Esophagus muscularis mucosa (tissue), 4 donors: ENCODE measurements at places on chromosomes 2 and 18. TPM values are rescaled to one million over a fixed set of nuclear protein-coding genes. Genes with fewer than 3 reads are reported as not detected.

The POTEI gene
- total RNA-seq, result not detected

The CERS6 gene
- 50.7 TPM for total RNA-seq

- DNase-seq, result peak; percentile 80
These were observed 15.0 kb upstream of the TRIB2 start for GRCh38 chr2:12701786-12702167.

DNA sequence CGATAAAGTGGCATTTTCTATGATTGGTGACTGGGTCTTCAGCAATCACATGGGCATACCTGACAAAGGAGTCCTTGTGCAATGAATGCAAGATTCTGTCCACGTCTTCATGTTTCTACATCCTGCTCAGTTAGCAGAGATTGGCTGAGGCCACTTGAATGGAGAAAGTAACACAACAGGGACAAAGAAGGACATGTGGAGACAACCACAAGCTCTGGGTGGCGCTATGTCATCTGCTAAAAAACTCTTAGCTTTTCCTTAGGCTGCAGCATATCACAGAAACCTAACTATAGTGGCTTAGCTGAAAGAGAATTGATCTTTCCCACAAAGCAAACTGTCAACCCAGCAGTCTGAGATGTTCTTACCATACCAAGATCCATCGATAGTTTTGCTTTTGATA, 1109.7 kb downstream of the SOCS6 start:
- no peak for DNase-seq

DNA sequence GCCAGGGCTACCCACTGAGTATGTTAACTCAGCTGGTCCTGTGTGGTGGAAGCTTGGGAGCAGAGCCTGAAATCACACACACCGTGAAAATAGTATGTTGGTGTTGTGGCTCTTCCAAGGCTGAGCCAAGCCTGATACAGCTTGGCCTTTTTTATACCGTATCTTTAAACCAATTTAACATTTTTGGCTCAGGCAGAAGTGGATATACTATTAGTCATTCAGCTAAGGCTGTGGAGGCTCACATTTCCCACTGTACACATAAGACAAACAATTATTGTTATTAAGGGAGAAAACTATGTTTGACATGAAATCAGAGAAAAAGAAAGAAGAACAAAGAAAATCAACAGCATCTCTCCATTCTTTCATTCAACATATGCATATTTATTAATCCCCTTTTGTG, 159.0 kb downstream of the BCL11A start:
- DNase-seq, result no peak

The LHCGR gene
- 3.0 TPM for total RNA-seq

DNA sequence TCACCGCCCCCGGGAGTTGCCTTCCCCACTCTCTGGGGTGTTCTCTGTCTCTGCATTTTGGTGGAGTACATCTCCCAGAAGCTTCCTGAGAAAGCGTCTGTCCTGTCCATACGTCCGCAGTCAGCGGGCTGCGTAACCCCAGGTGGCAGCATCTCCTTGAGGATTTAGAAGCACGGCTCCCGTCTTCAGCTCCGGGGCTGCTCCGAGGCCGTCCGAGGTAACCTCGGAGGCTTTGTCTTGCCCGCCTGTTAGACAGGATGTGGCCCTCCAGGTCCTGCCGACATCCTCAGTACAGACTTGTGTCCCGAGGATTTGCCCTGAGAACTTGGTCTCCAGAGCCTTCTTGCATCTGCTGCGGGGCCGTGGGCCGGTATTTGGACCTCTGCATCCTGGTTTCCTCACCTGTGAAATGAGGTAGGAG, 58.4 kb downstream of the CTDP1 start:
- no peak for DNase-seq

The FSHR gene
- not detected for total RNA-seq

The RUFY4 gene
- total RNA-seq, result not detected

GRCh38 chr2:217387776-217388387, 528.0 kb upstream of the TNP1 start:
- no peak for DNase-seq

The PLCD4 gene
- 2.6 TPM for total RNA-seq

DNA sequence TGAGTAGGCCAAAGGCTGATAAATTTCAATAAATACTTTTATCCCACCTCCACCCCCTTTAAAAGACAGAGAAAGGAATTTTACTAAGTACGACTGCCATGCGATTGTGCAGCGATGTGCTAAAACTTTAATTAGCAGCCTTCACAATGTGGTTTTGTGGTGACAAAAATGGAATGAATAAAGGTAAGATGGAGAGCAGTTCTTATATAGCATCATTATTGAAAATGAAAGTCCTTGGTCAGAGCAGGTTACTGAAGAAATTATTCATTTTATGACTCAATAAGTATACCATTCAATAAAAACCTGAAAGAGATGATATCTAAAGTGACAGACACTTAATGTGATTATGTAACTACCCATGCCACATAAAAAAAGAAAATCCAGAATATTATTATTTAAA, 33.2 kb upstream of the MTIF2 start:
- DNase-seq, result no peak
